ENCODE measurements at places on chromosomes 7 and 10. TPM values are rescaled to one million over a fixed set of nuclear protein-coding genes. Genes with fewer than 3 reads are reported as not detected.

DNA sequence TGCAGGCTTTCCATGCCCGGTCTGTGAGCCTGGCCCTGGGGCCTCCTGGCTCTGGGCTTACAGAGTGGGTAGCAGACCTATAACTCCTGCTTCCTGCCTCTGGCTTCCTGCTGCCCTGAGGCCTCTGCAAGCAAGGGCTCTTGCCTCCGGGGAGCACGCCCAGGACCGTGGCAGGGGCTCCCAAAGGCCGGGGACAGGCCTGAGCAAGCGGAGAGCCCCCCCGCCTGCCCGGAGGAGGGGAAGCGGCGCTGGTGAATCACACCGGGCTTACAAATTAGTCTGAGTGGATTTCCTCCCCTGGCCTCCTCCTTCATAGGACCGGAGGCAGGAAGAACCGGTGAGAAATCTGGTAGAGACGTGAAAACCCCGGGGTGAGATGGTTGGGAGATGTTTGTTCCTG, 1.5 kb upstream of the MYL10 start:
- no peak overlapping the region for H3K4me3 ChIP-seq
- H3K27me3 ChIP-seq, result no peaks in the 10 kb centered on the region
- no peaks in the 10 kb centered on the region for H3K36me3 ChIP-seq
- no peak overlapping the region for H3K27ac ChIP-seq

GRCh38 chr10:24790073-24790472, 66.4 kb upstream of the ARHGAP21 start:
- no peaks in the 10 kb centered on the region for H3K4me1 ChIP-seq
- no peak for DNase-seq
- H3K27me3 ChIP-seq, result no peaks in the 10 kb centered on the region
- H3K36me3 ChIP-seq, result no peaks in the 10 kb centered on the region

GRCh38 chr7:46003896-46004875, 83.1 kb upstream of the IGFBP3 start:
- no peak overlapping the region for H3K27ac ChIP-seq
- H3K27me3 ChIP-seq, result no peaks in the 10 kb centered on the region
- no peaks in the 10 kb centered on the region for H3K4me1 ChIP-seq

- no peaks in the 10 kb centered on the region for H3K36me3 ChIP-seq
- no peaks in the 10 kb centered on the region for H3K27me3 ChIP-seq
- H3K4me1 ChIP-seq, result no peaks in the 10 kb centered on the region
- H3K27ac ChIP-seq, result no peak overlapping the region
- DNase-seq, result no peak
These were observed 209.7 kb upstream of the TMEM196 start for GRCh38 chr7:19982841-19983835.

GRCh38 chr7:51265066-51265907, 51.3 kb downstream of the COBL start:
- no peak for DNase-seq
- no peaks in the 10 kb centered on the region for H3K36me3 ChIP-seq
- H3K4me3 ChIP-seq, result no peak overlapping the region
- H3K4me1 ChIP-seq, result peaks cover 6% of the 10 kb centered on the region
- no peak overlapping the region for H3K27ac ChIP-seq

The PRLHR gene
- not detected for total RNA-seq

DNA sequence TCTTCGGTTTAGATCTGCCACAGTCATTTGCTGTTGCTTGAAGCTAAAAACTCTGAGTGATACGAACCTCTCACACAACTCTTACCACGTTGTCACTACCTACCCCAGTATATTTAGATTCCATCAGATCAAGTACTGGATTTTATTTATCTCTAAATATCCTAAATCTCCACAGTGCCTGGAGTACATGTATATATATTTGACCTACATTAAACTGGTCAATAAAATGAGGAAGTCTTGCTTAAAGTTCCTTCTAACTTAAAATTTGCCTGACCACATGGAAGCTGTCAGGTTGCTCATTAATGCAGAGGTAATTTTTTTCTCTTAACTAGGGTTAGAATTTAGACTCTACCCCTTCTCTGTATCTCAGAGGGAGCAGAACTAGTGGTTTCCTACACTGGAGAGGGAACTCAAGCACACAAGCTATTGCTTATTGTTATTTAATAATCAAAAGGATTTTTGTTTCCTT, 3.1 kb upstream of the MACC1 start:
- peak overlapping the region; percentile 75 for H3K27ac ChIP-seq
- no peak overlapping the region for H3K4me3 ChIP-seq
- no peaks in the 10 kb centered on the region for H3K36me3 ChIP-seq

DNA sequence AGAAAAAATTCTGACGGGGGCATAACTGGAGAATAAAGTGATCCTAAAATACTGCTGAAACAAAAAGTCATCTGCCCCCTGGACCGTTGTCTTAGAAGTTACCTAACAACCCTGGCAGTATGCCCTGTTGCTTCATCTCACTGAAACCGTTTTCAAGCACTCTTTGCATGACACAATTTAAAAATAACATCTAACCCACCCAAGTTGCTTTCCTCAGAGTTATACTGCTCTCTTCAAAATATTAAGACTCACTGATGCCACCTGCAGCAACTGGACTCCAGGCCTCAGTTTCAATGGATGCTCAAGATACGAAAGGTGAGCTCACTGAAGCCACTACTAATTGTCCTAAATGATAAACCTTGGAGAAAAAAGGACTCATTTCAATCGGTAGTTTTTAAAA, 57.4 kb downstream of the CDK6 start:
- no peak overlapping the region for H3K4me3 ChIP-seq
- DNase-seq, result no peak
- no peaks in the 10 kb centered on the region for H3K27me3 ChIP-seq
- peaks cover 12% of the 10 kb centered on the region for H3K4me1 ChIP-seq

Data from upper lobe of right lung (tissue), 1 donor.